ENCODE measurements at places on chromosomes 3 and 15. TPM values are rescaled to one million over a fixed set of nuclear protein-coding genes. Genes with fewer than 3 reads are reported as not detected.

DNA sequence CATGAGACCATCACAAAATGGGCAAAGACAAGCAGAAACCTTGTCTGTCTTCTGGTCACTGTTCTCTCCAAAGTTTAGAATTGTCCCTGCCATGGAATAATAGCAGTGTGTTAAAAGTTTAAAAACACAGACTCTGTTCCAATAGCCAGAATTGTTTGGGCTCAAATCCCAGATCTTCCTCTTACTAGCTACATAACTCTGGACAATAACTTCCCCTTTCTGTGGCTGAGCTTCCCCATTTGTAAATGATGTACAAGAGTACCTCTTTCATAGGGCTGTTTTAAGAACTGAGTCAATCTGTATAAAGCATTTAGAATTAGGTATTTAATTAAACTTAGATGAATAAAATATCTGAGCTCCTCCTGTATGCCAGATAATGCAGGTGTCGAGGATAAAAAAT lies 623.0 kb downstream of the NTRK3 start:
- no peak for DNase-seq

DNA sequence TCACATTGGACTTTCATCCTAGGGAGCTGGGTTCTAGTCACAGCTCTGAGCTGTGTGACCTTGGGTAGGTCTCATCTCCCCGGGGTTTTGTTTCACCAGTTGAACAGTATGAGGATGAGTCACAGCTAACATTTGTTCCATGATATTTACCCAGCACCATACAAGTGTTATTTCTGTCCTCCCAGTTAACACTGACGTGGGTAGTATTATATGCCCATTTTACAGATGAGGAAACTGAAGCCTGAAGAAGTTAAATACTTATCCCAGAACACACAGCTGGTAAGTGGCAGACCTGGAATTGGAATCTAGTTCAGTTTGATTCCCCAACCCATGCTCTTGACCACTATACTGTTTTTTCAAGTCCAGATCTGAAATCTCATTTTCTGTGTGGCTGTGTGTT lies 908 bp upstream of the RARB start:
- no peak for DNase-seq

GRCh38 chr3:72058493-72059081 lies 273.6 kb upstream of the PROK2 start:
- no peak for DNase-seq

The BBX gene
- total RNA-seq, result 45.8 TPM

The TMC3 gene
- not detected for total RNA-seq

The INTS14 gene
- 19.5 TPM for total RNA-seq

The LRTM1 gene
- total RNA-seq, result not detected

Measured in PC-3 (cell line).